ENCODE measurements at places on chromosomes 12 and 14.

- no peak for DNase-seq
Measured at GRCh38 chr12:89117448-89118034, 234.8 kb downstream of the DUSP6 start.

DNA sequence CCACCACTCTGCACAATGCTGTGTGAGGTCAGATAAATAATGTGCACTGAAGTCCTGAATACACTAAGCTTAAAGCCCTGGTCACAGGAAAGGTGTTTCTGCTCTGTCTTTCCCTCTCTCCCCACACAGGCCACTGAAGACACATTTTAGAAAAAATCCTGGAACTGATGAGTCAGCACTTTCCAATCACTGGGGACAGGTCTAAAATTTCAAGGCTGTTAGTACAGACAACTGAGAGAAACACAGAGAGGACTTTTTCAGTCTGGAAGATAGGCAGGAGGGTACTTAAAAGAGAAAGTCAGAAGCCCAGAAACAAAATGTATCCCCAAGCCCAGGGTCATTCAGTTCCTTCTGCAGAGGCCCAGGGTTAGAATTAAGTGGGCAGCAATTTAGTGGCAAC is 333.9 kb upstream of the CCDC196 start:
- DNase-seq: no peak

- no peak for DNase-seq
Measured at GRCh38 chr12:23084236-23084995, 459.4 kb downstream of the ETNK1 start.

- DNase-seq: no peak
Measured at GRCh38 chr14:68626386-68626785, 166.5 kb downstream of the ZFP36L1 start.

DNA sequence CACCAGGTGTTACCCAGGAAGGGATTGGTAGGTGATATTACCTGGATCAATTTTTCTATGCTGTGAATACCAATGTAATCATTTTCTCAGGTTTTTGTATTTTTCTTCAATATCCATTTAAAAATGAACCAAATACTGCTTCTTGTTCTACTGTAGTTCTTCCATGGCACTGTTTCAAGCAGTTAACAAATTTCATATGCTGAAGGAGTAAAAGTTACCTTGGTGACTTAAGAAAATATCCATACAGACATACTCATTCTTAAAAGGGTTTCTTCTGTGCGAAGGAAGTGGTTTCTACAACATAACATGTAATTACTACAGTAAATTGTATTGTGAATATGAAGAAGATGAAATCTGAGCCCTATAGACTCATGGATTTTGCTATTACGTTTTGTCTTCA is 222.5 kb downstream of the TMEM117 start:
- no peak for DNase-seq

DNA sequence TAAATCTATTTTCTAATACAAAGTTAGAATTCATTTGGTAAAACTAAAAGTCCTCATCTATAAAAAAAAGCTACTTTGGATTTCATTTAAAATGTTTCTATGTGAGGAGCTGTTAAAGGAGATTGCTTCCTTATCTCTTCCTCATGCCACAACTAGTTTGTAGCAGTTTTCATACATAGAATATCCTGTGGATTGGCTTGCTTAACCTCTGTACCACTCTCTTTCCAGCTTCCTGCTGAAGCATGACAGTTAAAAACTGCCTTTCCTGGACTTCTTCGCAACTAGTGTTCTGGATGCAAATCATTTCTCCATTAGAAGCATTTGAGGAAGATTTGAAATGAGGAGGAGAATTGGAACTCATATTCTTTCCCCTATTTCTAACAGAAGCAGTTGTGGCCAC is 49.6 kb downstream of the ST8SIA1 start:
- no peak for DNase-seq

DNA sequence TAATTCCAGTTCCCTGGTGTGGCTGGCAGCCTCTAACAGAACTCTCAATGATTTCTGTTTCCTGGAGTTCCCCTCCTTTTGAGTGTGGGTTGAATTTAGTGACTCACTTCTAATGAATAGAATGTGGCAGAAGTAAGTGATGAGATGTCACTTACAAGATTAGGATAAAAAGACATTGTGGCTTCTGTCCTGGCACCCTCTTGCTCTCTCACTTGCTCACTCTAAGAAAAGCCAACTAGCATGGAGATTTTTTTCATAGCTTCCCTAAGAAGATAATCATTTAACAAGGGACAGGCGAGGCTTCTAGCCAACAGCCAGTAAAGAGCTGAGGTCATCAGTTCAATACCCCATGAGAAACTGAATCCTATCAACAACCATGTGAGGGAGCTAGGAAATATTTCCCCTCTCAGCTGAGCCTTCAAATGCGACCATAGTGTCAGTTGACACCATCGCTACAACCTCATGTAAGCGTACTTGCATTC is 156.7 kb downstream of the TMTC3 start:
- peak; percentile 10 for DNase-seq

- no peak for DNase-seq
Measured at GRCh38 chr12:92041742-92042141, 103.9 kb downstream of the BTG1 start.

- DNase-seq: no peak
Measured at GRCh38 chr12:19287302-19287701, 152.0 kb upstream of the AEBP2 start.

DNA sequence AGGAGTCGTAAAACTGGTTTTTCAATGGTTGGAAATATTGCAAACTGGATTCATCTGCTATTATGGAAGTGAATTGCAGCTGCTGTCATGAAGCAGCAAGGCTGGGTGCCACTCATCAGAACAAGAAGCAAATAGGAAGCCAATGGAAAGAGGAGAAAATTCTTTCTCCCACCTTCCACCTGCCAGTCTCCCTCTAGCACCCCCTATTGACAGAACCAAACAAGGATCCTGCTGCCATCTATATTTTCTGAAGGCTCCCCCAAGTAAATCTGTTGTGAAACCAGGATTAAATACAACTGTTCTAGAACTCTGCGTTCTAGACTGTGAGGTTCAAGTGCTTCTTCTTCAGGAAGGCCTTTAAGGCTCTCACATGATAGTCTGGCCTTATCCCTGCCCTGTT is 286.6 kb downstream of the AACS start:
- DNase-seq: no peak
